GM12865 (cell line): ENCODE measurements at places on chromosomes 2 and 18.

- DNase-seq = peak; percentile 86
These were observed 32.5 kb upstream of the RMDN2 start for GRCh38 chr2:37892436-37893114.

GRCh38 chr2:28185891-28186290 lies 206.8 kb upstream of the FOSL2 start:
- no peak for DNase-seq

GRCh38 chr18:41753826-41754225 lies 201.2 kb upstream of the PIK3C3 start:
- DNase-seq = no peak

DNA sequence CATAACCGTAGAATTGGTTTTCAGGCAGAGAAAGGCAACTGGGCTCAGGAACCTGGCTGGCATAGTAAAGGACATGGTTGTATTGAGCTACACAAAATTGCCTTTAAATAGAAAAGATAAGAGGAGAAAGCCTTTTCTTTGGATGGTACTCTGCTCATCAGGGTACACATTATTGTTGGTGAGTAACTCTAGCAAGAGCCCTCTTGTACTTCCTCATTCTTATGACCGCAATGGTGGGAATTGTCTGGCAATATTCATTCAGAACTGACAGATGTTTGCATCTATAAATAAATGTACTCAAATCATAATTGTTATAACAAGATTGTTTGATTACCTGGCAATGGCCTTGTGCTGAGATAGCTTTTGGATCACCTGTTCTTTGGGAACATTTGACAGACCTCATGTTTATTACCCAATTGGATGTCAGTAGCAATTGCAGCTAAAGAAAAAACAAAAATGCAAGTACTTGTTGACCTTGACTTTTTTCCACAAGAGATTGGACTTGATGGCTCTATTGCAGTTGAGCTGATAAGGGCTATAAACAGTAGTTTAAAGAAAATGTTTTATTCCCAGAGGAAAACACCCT lies 43.9 kb downstream of the MEIS1 start:
- no peak for DNase-seq

DNA sequence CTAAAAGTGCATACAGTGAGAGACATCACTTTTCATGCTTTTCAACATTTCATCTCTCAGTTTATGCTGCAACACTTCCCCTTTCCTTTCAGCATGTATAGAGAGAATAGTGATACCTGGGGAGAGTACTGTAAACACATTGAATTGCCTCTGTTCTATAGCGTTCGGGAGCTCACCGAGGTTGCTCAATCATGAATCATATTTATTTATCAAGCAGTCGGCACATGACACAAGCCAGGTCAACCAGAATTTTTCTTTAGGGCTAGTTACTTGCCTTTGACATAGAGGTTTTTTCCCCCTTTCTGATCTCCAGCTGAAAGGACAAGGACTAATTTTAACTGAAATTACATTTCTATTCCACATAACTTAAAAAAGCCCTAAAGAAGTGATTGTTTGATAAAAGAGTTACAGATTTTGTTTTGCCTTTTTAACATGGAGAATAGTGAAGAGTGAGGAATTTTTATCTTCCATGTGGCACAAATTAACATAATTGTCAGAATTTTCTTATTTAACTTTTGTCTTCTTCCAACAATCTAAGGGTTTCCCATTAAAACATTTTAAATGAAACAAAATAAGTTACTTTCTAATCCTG lies 690.9 kb upstream of the TMEFF2 start:
- no peak for DNase-seq

DNA sequence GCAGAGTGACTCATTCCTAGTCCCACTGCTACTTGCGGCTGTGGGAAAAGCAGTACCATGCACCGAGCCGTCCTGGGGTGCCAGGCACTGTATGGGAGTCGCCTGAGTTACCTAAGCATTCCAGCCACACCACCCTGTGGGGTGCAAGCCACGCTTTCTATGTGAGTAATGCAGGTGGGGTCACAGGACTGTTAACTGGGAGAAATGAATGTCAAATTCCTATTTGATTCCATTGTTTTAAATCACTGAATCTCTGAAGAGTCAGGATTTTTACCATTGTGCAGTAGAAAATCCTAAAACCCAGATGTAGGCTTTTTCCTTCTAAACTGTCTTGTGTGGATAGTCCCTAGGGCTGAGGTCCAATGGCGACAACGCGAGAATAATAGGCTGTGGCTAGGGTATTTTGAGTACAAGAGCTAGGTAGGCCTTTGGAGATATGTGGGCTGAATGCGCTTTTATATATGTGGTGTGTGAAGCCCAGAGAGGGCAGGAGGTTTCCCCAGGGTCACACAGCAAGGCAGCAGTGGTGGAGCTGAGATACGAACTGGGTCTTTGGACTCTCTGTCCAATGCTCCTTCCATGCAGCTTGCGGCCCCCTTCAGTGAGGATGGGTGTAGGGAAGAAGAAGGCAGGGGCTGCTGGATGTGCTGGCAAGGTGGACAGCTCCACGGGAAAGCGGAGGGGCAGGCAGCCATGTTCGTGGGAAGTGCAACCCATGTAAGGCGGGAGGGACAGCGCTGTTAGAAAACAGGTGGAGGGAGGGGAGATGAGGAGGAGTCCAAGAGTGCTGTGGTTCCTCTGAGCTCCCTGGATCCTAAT lies 83.2 kb downstream of the DDX1 start:
- no peak for DNase-seq

- DNase-seq = no peak
These were observed 521 bp upstream of the PROM2 start for GRCh38 chr2:95273566-95274290.

GRCh38 chr18:68262690-68263294 lies 452.1 kb downstream of the TMX3 start:
- DNase-seq = no peak

DNA sequence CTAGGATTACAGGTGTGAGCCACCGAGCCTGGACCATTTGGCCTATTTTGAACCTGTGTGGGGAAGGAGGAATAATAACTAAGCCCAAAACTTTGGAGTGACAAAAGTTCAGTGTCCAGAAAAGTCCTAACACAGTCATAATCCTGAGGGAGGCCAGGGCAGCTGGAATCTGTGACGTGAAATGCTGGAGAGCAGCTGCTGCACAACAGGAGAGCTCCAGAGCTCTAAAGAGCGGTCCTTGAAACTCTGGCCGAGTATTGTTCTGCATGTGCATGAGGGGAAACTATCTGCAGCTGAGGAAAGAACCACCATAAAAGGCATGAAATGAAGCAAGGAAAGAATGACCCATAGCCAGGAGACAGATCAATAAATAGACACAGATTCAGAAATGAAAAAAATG lies 27.8 kb downstream of the HADHA start:
- DNase-seq = no peak

DNA sequence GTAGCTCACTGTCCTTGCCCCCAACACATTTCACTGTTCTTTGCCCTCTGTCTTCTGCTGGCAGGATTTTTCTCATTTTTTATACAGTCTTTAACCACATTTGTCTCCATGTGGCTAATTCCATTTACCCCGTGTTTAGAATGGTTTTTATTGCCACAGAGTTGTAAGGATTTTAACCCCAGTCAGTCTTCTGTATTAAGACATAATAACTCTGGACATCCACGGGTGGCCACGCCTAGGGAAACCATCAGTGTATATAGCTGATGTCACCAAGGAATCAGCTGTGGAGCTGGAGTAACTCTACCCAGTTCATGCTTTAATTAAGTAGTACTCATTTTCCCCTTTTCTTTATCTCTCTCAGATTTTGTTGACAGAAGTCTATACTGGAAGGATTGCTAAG lies 139.8 kb downstream of the MAP4K4 start:
- no peak for DNase-seq

DNA sequence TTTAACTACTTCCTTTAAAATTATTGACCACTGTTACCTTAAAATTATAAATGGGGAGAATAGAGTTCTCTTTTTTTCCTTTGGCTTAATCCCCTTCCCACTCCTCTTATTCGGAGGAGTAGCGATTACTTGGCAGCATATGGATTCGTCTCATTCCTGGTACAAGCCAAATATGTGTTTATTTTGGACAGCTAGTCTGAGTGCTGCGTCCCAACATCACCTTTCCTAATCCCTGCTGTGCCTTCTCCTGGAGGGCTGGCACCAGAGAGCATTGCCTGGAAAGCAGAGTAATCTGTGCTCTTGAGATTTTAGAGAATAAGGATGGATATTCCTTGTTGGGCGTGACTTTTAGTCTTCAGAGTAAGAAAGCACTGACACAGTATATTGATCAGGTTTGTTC lies 185.6 kb downstream of the AGAP1 start:
- no peak for DNase-seq

DNA sequence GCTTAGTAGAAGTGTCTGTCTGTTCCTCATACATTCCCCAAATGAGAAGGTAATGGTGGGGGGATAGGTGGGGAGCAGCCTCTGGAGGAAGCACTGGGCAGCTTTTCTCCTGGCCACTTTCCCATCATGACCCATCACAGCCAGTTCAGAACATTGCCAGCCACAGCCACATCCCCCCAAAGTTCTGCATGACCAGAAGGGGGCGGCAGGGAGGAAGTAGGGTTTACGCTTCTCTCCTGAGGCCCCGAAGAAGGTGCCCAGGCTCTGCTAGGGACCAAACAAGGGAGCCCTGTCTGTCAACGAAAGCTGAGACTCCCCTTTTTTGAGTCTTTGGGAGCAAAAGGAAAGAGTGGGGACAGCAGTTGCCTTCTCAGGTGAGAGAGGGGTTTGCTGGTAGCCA lies 7.7 kb downstream of the IGFBP5 start:
- peak; percentile 26 for DNase-seq

GRCh38 chr2:100334929-100335328 lies 12.6 kb upstream of the LONRF2 start:
- DNase-seq = no peak

- no peak for DNase-seq
These were observed 42.3 kb downstream of the AAK1 start for GRCh38 chr2:69601179-69601612.

DNA sequence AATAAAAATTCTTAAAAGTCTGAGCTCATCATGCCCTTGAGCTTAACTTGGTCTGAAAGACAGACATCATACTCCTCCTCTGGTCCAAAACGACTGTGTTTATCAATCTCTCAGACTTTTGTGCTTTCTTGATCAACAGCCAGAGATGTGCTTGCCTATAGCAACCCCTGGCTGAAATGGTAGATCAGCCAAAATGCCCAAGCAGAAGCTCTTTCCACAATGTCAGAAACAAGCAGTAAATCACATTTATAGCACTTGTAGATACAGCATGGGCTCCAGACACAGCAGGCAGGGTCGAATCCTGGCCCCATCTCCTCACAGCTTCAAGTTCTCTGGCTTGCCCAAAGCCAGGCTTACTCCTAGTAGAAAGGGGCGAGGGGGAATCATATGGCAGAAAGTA lies 110.4 kb upstream of the FOSL2 start:
- DNase-seq = no peak

- DNase-seq = no peak
These were observed 219.3 kb downstream of the AGAP1 start for GRCh38 chr2:235713189-235713588.

- no peak for DNase-seq
These were observed 105.9 kb downstream of the LYPD1 start for GRCh38 chr2:132564065-132564464.

- peak; percentile 6 for DNase-seq
These were observed 94.3 kb upstream of the ITGB6 start for GRCh38 chr2:160294339-160294803.

DNA sequence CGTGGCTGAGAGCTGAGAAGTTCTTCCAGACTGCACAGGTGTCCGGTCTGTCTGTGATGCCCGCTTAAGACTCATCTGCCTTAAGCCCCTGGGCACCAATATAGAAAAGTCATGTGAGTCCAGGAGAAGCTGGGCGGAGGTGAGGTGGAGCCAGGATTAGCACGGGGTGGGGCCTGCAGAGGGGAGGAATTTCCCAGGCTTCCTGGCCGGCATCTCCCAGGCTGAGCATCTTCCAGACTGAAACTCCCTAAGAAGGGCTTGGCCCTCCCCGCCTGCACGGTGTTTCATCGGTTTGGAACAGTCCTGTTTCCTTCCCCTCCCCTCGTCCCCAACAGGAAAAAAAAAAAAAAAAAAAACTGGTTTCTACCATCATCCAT lies 270.3 kb downstream of the ATAD2B start:
- no peak for DNase-seq

GRCh38 chr2:29130295-29130694 lies 15.1 kb downstream of the CLIP4 start:
- DNase-seq = peak; percentile 66

GRCh38 chr2:134027980-134028379 lies 225.9 kb upstream of the MGAT5 start:
- no peak for DNase-seq

GRCh38 chr2:168649562-168649961 lies 152.9 kb upstream of the NOSTRIN start:
- DNase-seq = no peak

DNA sequence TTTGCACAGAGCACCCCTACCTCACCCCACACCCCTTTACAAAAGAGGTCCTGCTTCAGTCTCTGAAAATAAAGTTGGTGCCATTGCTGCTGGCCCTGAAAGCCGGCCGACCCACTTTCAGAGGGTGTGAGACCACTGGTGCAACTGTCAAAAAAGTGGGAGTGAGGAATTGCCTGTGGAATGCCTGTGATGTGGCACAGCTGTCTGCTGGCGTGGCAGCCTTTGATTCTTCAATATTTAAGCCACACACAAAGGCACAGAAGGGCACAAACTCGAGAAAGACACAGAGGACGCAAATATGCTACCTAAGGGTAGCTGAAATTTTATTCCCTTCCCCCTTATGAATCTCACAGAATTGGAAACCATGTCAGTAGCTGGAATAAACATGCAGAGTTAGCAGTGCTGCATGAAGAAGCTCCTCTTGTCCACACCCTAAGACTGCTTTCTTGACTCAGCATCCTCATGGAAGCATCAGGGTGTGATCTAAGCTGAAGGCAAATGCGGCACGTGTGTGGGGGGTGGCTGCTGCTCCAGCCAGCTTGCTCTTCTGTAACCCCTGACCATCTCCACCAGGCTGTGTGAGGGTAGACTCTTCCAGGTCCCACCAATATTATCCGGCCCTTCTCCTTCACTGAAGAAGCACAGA lies 92.3 kb downstream of the CELF4 start:
- no peak for DNase-seq

DNA sequence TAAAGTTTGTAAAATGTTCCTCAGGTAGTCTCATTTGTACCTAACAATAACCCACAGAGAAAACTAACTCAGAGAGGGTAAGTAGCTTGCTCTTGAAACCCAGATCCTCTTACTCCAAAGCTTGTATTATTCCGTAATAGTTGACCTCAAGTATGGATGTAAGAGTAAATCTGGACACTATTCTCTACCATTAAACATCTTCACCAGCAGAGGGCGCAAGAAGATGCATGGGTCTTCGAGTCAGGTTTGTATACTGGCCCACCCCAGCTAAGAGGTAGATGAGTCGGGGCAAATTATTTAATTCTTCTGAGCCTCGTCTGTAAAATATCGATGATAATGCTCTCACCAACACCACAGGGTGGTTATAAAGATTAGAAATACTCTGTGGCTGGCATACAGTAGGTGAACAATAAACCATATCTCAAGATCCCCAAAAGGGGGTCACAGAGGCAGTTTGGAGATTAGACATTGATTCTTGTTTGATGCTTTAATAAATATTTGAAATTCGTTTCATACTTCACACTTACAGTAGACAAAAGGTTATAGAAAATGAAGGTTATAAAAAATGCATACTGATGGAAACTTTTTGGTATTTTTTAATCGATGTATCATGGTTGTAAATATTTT lies 3.5 kb upstream of the CABLES1 start:
- peak; percentile 87 for DNase-seq

- DNase-seq = no peak
These were observed 228.0 kb upstream of the RND3 start for GRCh38 chr2:150715501-150715900.

GRCh38 chr2:238239543-238239862 lies 335 bp downstream of the HES6 start:
- peak; percentile 21 for DNase-seq
